ENCODE measurements at places on chromosomes 6 and 20. TPM values are rescaled to one million over a fixed set of nuclear protein-coding genes. Genes with fewer than 3 reads are reported as not detected.

Gene ACTL10
- total RNA-seq: 1.2 TPM

Gene MOXD1
- total RNA-seq: 1.9 TPM

Gene SLC22A1
- 0.28 TPM for total RNA-seq

Gene HUS1B
- 0.19 TPM for total RNA-seq

Gene ZC2HC1B
- total RNA-seq: not detected

Gene MUCL3
- 0.05 TPM for total RNA-seq

Gene TCP1
- 168 TPM for total RNA-seq

GRCh38 chr6:102732898-102733297 is 1339.4 kb downstream of the GRIK2 start:
- DNase-seq: no peak

GRCh38 chr6:144317736-144318135 is 32.6 kb downstream of the UTRN start:
- no peak for DNase-seq

DNA sequence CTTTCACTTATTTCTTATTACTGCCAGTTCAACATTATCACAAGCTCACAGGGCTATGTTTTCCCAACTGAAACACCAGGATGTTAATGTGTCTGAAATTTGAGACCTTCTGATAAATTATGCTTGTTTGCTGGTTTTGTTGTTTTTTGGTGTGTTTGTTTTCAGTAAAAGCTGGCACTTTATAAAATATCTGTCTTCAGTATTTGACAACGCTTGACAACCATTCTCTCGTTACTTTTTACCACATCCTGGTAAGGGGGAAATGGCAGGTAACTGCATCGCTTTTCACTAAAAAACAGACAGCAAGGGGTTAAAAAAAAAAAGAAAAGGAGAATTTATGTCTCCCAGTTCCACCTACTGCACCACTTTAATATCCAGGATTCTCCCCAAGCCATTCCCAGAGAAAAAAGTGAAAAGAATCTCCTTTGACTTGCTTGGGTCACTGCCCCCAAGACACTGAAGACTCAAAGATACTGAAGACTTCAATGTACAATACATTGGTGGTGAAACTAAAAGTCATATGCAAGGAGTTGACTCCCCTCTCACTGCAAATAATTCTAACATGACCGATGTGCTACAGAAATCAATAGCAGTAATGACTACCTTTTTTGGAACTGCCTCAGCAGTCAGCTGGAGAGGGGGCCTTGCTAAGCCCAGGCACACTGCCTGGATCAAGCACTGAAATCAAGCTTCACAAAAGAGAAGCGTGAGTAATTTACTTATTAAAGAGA is 88.9 kb downstream of the HIVEP2 start:
- no peak for DNase-seq

DNA sequence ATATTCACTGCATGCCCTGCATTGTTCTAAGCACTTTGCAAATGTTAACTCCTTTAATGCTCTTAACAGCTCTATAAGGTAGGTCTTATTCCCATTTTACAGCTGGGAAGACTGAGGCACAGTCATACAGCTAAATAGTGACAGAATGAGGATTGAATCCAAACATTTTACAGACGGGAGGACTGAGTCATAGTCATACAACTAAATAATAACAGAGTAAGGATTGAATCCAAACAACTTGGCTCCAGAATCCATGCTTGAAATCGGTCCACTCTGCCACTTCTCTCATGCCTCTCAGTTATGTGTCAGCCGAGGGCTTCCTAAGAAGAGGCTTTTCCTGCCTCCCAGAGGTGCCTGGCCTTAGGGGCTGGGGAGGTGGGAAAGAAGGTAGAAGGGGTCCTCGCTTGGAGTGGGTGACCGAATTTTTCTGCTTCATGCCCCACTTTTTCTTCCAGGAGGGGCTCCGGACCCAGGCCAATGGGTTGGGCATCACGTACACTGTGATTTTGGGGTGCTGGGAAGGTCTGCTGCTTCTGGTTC is 137.4 kb upstream of the RNF24 start:
- no peak for DNase-seq

DNA sequence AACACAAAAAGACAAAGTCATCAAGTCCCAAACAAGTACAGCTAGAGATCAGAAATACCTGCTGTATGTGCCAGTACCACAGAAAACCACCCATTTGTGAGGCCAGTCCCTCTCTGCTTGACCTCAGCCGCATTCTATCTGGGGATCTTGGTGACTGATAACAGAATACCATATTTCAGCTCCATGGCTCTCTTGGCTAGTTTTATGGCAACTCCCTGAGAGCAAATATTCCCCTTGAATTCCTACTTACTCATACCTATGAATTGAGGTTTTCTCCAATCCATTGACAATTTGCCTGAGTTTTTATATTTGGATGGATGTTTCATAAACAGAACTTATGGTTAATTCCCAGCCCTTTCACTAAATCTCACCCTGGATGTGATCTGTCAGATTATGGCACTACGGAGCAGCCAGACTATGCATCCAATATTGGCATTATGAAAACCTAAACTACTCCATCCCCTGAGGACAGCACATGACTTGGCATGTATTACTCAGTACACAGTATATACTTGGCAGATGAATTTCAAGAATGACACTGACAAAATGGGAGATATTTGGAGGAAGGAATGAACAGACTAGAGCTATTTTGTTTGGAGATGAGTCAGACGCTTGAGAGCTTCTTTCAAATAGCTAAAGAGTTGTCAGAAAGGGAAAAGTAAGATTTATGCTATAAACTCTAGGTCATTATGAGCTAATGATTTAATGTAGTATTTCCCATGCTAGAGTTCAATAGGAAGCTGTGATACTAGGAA is 95.7 kb downstream of the PRDM1 start:
- DNase-seq: no peak

GRCh38 chr20:32995802-32996201 is 8.4 kb downstream of the SUN5 start:
- no peak for DNase-seq

DNA sequence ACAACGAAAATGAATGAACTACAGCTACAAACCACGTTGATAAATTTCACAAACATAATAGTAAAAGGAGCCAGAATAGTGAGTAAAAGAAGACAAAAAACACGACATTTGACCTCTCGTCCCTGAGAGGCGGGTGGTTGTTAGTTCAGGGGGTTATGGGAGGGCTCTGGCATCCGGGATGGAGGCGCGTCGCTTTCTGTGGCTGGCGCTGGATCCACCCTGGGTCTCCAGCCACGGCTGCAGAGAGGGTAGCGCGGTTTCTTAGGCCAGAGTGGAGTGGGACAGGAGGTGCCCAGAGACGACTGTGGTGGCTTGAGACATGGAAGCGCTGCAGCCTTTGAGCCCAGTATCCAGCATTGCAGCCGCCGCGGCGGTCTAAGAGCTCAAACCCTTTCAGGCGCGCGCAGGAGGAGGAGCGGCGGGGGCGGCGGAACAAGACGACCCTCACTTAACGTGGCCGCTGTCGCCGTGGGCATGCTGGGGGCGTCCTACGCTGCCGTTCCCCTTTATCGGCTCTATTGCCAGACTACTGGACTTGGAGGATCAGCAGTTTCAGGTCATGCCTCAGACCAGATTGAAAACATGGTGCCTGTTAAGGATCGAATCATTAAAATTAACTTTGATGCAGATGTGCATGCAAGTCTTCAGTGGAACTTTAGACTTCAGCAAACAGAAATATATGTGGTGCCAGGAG is 3.7 kb upstream of the ZSCAN23 start:
- DNase-seq: peak; percentile 13

DNA sequence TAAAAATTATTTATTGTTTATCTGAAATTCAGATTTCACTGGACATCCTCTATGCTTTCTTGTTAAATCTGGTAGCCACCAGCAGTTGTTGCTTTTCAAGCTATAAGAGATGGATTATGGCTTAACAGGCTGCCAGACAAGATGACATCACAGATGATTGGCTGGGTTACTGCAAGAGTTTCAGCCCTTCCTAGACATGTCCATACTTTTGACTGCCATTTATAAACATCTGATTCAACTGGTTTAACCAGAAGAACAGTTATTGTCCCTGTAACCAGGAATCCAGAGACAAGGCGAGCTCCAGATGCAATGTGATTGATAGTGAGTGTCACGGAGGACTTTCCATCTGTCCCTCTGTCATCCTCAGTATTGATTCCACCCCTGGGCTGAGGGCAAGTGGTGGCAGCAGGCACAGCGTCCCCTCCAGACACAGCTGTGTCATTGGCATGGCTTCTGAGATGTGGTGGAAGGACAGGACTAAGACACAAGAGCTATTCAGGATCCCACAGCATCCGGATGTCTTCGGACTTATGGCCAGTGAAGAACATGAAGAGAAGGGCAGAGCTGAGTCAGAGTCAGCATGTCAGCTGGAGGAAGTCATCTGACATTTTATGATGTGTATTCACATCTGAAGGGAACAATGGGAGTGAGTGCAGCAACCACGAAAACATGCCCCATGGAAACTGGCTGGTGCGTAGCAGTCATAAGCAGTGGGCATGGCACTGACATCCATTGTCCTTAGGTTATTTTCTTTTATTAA is 284.5 kb upstream of the CDYL start:
- no peak for DNase-seq
